ENCODE measurements at places on chromosomes 5 and 9. TPM values are rescaled to one million over a fixed set of nuclear protein-coding genes. Genes with fewer than 3 reads are reported as not detected.

- DNase-seq = peak; percentile 27
These were observed 246.2 kb downstream of the MAN2A1 start for GRCh38 chr5:109935833-109936490.

GRCh38 chr9:127712371-127712770 lies 3.1 kb downstream of the PTRH1 start:
- DNase-seq = no peak

DNA sequence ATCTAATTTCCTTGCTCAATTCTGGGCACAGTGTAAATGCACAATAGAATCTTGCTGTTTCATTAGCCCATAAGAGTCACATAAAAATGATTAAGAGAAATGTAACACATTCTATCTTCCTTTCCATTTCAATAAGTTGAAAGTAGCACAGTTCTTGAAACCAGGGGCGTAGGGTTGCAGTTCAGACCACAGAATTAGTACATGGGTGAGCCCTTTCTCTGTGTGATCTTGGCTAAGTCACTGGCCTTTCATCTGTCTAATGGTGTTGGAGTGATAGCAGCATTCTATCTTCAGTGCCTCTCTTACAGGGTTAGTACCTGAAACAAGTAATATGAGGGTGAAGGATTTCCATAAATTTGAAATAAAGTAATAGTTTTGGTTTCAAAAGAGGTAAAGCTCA lies 445.3 kb upstream of the ZNF462 start:
- no peak for DNase-seq

GRCh38 chr5:151224372-151224771 lies 480 bp upstream of the CCDC69 start:
- DNase-seq = no peak

DNA sequence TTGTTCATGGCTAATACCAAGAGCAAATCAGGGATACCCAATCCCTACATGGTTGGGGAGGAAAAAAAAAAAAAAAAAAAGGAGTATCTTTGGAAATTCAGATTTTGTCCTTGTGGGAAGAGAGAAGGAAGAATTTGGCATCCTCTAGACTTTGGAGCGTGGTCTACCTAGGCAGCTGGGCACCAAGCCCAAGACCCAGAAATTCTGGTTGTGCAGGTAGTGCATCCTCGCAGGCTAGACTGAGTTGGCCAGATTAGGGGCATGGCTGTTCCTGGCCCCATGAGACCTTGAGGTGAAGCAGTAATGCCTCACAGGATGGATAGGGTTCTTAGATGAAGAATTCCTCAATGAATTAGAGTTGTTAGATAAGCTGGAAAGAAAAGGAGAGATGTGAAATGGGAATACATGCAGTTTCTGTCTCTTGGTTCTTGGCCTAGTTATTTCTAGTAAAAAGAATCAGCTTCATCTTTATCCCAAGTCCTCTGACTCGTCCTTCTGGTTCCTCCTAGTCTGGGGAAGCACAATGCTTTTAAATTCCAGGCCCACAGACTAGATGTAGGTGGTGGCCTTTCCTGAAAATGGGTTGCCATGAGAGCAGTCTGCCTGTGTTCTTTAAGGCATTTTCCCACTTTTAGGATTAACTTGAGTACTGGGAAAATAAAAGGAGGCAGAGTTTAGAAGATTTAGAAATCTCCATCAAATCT lies 140.5 kb upstream of the RUSC2 start:
- no peak for DNase-seq

GRCh38 chr9:76800901-76801300 lies 36.7 kb downstream of the PCA3 start:
- DNase-seq = no peak

- DNase-seq = no peak
These were observed 125.5 kb upstream of the FAM174A start for GRCh38 chr5:100409660-100410151.

- no peak for DNase-seq
These were observed 59.1 kb downstream of the FNBP1 start for GRCh38 chr9:129983891-129984290.

- no peak for DNase-seq
These were observed 294.0 kb downstream of the EFNA5 start for GRCh38 chr5:107376546-107377276.

DNA sequence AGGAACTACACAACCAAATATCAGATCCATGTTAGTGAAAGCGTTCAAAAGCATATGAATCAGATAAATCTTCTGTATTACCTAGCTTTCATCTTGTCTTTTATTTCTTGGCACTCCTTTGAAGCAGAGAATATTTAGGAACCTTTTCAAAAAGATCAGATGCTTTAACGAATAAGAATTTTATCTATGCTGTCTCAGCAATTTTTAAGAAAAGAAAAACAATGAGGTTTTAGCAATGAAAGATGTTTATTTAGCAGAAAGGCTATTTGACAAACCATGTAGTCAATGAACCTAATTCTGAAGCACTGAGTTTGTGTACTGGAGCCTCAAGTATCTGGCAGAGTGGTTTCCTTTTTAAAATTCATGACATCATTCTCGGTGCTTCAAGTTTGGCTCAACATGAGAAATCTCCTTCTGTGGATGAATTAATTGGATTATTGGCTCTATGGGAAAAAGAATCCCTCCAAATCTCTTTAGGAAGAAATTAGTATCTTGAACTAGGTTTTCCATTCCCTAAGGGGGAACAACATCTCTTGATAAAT lies 534.7 kb downstream of the CAAP1 start:
- no peak for DNase-seq

DNA sequence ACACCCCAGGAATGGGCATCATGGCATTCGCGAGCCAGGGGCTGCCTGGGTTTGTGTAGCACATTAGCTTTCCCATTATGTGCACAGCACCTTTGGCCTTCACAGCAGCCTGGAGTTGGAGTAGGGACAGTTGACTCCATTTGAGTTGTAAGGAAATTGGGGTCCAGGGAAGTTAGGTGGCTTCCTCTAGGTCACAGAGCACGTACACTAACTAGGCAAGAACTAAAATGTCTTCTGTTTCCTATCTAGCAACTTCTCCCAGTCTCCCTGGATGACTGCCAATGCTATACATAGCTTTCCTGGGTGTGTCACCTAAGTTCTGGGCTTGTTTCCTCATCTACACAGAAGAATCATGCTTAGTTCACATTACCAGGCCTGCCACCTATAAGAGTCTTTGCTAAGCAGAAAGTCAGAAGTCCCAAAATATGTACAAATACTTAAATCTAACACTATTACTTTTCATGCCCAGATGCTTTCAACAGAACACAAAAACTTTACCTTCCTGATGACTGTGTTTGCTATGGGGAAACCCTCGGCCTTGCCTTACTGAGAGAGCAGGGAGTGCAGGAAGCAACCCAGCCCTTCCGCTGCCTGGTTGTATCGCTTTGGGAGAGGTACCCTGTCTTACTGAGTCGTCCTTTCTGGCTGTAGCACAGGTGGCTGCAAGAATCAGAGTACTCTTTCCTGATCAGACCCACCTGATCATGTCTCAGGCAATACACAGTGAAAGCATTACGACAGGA lies 12.0 kb downstream of the MACROH2A1 start:
- no peak for DNase-seq

DNA sequence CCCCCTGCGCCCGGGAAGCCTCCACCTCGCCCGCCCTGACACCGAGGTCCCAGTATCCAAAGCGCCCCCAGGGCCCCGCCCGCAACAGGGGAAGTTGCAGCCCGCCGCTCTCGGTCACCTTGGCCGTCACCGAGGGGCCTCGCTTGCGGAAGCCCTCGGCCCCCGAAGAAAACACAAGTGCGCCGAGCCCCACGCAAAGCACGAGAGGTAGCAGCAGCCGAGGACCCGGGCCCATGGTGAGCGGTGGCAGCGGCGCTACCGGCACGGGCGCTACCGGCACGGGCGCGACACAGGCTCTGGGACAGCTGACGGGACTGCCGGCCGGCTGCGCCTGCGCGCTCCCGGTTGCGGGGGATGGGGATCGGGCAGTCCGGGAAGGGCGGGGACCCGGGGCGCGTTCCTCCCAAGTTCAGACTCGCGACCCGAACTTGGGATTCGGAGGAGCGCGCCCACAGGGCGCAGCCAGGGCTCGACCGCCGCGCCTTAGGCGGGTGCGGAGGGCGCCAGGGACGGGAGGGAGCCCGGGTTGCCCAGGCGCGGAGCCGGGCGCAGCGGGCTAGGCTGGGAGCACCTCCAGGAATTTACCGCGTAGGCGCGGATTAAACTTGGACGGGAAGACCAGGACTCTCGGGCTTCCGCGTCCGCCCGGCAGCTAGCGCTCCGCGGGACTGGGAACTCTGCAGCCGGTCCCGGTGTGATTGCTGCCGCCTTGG lies at the start of gene PPIC:
Gene PPIC, minus strand, starts transcription at position 335 of the 713 bp plus-strand sequence. Its CDS starts 100 bp downstream, at position 235.
- DNase-seq = peak; percentile 22

DNA sequence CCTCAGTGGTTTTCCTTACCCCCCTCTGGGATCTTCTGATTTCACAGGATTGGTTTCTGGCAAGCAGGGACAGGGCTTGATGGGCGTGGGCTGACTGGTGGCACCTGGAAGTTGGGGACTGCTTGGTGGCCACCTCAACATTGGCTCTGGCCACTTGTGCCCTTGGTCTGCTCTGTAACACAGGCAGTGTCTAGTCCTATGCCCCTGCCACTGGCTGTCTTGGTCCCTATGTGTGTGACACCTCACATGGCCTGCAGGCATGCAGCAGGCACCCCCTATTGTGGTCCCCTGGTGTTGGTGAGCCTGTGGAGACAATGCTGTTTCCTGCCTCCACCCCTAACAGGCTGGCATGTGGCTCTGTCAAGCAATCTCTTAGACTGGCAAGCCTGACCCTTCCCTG lies 71.3 kb downstream of the GDA start:
- no peak for DNase-seq

- DNase-seq = no peak
These were observed 61.0 kb downstream of the EHMT1 start for GRCh38 chr9:137679695-137680305.

The SPATA31C1 gene
- not detected for total RNA-seq

The CCNI2 gene
- total RNA-seq = 4.2 TPM

The ANKRD34B gene
- not detected for total RNA-seq

The ZBED3 gene
- total RNA-seq = 0.61 TPM

The S1PR3 gene
- 1.4 TPM for total RNA-seq

The FBXL7 gene
- total RNA-seq = not detected

The TNFAIP8 gene
- total RNA-seq = 153 TPM

The LECT2 gene
- not detected for total RNA-seq

The SPATA31E1 gene
- not detected for total RNA-seq
